OCI-M1 (cell line): ENCODE measurements at places on chromosomes 16 and 17.

DNA sequence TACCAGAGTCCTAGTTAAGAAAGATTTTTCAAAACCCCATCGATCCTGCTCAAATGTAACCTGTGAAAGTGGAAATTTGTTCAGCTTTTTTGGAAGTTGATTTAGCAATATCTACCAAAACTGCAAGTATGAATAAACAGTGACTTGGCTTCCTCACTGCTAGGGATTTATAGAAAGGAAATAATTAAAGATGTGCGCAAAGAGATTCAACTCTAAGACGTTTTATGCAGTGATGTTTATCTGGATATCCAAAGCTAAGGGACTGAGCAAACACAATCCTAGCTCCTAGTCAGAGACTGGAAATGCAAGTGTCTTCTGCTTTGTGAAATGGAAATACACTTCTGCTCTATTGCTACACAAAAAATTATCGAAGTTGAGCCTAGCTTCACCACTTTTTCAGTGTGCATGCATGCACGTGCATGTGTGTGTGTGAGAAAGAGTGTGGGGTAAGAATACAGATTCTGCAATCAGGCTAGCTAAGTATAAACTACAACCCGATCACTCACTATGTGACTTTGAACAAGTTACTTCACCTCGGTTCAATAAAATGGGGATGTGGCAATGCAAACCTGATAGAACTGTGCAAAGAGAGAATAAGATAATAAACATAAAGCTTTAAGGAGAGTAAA, 52.1 kb upstream of the FOXF1 start:
- DNase-seq = no peak

DNA sequence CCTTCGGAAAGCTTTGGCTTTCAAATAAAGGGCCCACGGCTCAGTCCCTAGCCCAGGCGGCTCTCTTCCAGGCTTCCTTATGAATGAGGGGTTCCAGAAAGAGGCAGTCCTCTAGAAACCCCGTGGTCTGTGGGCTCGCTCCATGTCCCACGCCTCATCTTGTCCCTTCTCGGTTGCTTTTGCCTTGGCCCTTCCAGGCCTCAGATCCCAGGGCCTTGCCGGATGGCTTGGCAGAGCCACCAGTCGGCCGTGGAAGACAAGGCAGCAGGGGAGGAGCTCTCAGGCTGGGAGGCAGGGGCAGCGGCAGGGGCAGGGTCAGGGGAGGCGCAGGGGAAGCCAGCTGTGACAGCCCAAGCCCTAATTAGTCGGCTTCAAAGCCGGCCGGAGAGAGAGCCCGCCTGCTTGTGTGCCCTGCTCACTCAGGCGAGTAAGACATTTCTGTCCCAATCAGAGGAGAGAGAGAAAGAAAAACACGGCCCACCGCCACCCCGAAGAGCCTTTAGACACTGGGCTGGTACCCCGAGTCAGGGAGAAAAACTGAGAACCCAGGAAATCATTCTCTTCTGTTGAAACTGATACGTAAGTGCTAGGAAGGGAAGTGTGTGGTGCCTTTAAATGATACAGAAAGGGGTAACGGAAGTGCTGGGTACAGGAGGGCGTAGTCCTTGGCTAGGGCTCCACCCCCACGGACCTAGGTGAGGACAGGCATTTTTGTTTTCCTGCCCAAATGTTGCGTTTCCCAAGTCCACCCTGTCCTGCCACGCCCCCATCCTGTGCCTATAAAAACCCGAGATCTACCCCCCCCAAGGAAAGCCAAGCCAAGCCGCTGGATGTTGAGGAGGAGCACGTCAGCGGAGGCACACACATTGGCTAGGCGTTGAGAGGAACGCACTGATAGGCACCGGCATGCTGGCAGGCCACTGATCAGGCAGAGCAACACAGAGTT, 27.8 kb upstream of the MEIOC start:
- DNase-seq = no peak

GRCh38 chr17:53818929-53819328, 3.8 kb upstream of the KIF2B start:
- DNase-seq = no peak

GRCh38 chr17:31582151-31582907, 190.9 kb downstream of the RAB11FIP4 start:
- peak; percentile 26 for DNase-seq

DNA sequence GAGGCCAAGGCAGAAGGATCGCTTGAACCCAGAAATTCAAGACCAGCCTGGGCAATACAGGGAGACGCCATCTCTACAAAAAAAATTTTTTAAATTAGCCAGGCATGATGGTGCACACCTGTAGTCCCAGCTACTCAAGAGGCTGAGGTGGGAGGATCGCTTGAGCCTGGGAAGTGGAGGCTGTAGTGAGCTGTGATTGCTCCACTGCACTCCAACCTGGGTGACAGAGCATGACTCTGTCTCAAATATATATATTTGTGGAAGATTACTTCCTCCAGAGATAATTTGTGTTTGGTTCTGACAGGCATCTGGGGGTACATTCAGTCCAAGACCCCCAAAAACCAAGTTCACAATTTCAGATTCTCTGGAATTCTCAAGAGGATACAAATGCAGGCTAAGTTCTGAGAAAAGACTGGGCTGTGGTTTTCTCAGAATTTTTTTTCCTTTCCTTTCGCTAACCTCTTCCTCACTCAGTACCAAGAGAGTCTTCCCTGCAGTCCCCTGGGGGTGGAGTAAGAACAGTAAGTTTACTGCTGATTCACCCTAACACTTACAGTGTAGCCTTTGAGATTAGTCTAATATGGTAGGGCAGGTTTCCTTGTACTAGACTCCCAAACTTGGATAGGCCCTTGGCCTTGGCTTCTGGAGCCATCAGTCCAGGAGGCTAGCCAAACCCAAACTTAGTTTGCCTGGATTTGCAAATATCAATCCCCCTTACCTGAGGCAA, 15.1 kb downstream of the GSDMB start:
- DNase-seq = peak; percentile 92

- DNase-seq = no peak
These were observed 75.5 kb downstream of the BMERB1 start for GRCh38 chr16:15509593-15510535.

DNA sequence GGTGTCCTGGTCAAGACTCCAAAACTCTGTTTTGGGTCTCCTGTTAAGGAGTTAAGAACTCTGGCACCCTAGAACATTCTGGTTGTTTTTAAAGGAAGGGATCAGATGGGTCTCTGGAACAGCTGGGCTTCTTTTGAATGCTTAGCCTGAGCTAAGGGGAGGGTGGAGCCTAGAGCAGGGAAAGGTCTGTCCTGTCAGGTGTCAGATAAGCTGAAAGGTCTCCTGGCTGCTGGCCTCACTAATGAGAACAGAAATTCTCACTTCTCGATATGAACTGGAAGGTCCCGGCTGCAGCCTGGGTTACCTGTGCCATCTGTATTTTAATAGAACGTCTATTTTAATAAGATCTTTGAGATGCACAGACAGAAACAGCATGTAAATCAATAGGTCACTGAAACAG, 69.0 kb downstream of the RAP1GAP2 start:
- no peak for DNase-seq

GRCh38 chr16:4101421-4102219, 14.6 kb downstream of the ADCY9 start:
- no peak for DNase-seq

DNA sequence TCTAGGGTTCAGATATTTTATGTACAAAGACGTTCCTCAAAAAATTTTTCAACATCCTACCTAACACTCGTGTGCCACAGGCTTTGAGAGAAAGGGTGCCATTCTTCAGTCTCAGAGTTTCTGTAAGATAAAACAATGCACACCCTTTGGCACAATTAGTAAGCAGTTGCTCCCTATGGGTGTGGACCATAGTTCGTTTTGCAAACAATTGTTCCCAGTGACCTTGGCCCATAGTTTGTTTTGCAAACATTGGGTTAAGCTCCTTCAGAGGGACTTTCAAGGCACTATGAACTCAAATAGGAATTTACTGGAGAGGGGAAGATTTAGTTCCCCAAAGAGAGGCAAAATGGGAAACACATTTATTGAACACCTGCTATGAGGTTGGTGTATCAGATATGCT, 220.3 kb upstream of the CA10 start:
- DNase-seq = no peak

DNA sequence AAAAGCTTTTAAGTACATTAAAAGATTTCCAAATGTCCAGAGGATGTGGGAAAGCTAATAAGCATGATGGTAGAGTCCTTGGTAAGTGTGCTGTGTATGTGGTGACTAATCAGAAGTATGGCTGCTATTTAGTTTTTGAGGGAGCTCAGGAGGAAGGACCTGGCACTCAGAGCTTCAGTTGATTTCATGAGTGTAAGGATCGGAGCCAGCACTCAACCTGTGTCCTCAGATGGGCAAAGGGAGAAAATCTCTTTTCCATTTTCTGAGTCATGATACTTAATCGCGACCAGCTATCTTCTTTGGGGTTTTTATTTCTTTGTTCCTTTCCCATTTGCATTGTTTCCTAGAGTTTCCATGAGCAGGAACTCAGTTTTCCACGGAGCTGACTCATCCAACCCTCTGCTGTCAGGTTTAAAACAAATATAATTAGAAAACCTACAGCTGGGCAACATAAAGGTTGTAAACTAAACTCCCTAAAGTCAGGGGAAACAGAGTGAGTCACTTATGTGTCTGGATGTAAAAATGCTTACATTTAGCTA, 125.4 kb downstream of the MAP2K6 start:
- no peak for DNase-seq

DNA sequence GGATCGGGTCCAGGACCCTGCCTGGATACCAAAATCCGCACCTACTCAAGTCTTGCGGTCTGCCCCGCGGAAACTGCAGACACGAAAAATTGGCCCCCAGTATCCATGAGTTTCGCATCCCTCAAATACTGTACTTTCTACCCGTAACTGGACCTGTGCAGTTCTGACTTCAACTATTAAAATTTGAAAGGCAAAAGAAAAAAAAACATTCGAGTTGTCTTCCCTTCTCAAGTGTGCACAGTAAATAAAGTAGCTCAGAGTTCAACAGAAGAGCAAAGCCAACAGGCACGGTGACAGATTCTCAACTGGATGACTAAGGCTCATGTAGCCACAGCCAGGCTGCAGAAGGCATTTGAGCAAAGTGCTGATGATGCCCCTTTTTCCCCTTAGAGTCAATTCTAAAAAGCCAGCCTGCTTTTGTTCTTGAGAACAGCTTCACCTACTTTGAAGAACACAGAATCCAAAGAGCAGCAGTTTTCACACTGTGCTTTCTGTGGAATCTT, 32.5 kb downstream of the MARF1 start:
- no peak for DNase-seq

DNA sequence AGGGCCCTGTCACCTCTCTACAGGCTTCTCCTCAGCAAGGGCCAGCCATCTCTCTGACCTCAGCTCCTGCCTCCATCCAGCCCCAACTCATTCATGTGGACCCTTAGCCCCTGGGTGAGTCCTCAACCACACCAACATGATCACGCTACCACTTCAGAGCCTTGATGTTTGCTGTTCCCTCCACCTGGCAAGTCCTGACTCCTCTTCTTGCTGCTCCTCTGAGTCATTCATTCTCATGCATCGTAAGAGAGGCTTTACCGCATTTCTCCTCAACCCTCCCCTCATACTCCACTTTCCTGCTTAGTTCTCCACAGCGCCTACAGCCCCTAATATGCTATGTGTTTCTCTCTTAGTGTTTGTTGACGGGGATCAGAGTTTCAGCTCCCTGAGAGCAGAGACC, 99.9 kb downstream of the C17orf67 start:
- no peak for DNase-seq

DNA sequence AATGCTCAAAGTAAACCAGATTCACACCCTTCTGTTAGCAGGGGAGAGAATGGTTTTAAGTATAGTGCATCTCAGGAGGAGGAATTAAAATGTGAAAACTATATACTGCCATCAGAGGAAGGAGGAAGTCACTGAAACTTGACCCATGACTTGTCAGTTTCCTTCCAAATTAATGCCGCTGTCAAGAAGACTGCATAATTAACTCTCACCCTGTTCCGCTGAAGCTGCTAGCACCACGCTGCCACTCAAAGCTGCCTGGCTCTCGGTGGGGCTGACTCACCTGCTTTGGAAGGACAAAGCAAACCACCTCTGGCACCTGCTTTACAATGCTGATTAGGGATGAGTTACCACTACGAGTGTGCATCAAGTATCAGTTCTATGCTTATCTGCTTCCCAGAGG, 37.8 kb upstream of the ULK2 start:
- no peak for DNase-seq

DNA sequence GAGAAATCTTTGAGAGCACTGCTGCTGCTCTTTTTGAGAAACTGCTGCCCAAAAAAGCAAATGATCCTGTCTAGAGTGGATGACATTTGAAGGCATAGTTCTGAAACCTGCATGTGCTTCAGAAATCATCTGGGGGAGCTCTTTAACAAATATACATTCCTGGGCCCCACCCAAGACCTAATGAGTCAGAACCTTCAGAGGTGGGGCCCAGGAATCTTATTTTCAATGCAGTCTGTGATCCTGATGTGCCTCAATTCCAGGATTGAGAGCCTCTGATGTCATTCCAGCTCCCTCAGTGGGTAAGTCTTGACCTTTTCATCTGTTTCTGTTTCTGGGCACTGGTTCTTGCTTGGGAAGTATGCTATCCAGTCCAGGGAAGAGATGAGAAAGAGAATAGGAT, 42.3 kb downstream of the HNF1B start:
- no peak for DNase-seq

GRCh38 chr16:4979736-4980660, 21.9 kb downstream of the SEC14L5 start:
- DNase-seq = peak; percentile 40

DNA sequence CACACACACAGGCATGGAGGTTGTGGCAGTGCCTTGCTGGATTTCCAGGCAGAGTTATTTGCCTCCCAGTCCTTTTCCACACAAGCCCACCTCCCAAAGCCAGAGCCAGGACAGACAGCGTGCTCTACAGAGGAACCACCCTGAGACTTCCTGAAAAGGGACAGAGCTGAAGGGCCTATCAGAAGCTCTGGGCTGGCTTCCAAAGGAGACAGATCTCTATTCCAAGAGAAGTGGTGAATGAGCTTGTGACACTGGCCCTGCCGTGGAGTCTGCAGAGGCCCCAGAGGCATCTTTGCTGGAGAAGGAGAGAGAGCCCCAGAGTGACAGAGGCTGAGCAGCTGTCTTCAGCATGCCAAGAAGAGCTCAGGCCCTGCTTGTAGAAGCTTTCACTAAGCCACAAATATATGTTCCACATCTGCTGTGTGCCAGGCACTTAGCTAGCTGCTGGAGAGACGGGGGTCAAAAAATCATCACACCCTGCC, 8.3 kb upstream of the LPCAT2 start:
- peak; percentile 69 for DNase-seq

GRCh38 chr17:8435245-8436168, at the start of gene NDEL1:
Gene NDEL1 (plus strand): TSS chr17:8435884. CDS start chr17:8444272, 8,388 bp downstream.
- DNase-seq = peak; percentile 99

DNA sequence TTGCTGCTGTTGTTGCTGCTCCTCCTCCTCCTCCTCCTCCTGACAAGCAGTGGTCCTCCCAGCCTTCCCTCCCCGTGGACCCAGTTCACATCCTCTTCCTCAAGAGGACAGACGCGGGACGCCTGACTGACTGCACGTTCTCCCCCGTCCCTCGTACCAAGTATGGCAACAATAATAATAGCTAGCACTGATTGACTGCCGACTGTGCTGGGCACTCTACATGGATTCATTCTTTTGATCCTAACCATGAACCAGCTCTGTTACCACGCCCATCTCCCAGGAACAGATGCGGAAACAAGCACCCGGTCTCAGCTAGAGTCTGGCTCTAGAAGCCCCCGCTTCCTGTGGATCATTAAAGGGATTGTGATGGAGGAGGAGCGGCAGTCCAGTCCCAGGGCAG, 78.0 kb downstream of the GNAO1 start:
- no peak for DNase-seq

- no peak for DNase-seq
These were observed 1.4 kb downstream of the SAP30BP start for GRCh38 chr17:75668489-75668888.
